CD8-positive, alpha-beta memory T cell (primary cell): ENCODE measurements at places on chromosomes 5 and 9. TPM values are rescaled to one million over a fixed set of nuclear protein-coding genes. Genes with fewer than 3 reads are reported as not detected.

DNA sequence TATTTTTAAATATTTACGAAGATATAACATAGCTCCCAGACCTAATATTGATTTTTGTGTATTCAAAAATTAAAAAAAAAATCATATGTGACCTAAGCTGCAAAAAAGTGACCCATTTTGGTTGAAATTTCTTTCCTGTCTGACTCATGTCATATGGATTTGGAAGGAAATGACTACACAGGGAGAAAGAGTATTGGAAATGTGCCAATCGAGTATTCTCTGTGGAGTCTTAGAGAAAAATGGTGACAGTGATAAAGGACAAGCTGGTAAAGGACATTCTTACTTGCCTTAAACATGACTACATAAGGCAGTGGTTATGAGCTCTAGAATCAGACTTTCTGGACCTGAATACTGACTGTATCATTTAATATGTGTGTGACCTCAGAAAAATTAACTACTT, 262.9 kb upstream of the PTPRD start:
- DNase-seq, result no peak

DNA sequence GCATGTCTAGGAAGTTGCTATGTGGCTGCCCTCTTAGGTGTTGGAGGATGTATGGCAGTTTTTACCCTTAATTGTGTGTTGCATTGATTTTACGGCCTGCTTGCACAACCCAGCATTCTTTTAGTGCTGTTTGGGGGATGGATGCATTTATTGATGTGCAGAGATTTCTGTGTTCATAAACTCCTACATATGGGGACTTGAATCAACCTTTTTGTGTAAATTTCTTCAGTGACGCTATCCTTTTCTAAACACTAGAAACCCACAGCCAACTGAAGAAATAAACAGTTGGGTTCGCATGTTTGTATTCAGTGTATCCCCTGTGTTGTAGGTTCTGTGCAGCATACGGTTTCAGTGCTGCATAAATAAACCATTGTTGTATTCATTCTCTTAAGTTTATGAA, 263.7 kb downstream of the RASEF start:
- no peak for DNase-seq

- no peak for DNase-seq
Observed at GRCh38 chr9:107866711-107867311, 377.2 kb upstream of the KLF4 start.

DNA sequence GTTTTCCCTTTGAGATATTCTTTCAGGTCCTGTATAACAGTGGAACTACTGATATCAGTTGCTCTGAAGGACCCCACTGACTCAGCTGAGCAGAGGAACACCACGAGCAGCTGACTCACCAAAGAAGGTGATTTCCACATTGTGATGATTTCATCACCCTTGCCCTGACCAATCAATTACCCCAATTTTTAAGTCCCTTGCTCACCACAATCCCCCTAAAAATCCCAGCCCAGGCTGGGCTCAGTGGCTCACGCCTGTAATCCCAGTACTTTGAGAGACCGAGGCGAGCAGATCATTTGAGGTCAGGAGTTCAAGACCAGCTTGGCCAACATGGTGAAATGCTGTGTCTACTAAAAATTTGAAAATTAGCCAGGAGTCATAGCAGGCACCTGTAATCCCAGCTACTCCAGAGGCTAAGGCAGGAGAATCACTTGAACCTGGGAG, 125.3 kb upstream of the ABCA1 start:
- DNase-seq, result no peak

GRCh38 chr9:122939601-122940000, 1.2 kb upstream of the RABGAP1 start:
- no peak for DNase-seq

- DNase-seq, result peak; percentile 34
Observed at GRCh38 chr5:170434966-170435605, 45.9 kb upstream of the KCNMB1 start.

GRCh38 chr9:38044706-38045105, 24.3 kb downstream of the SHB start:
- no peak for DNase-seq

DNA sequence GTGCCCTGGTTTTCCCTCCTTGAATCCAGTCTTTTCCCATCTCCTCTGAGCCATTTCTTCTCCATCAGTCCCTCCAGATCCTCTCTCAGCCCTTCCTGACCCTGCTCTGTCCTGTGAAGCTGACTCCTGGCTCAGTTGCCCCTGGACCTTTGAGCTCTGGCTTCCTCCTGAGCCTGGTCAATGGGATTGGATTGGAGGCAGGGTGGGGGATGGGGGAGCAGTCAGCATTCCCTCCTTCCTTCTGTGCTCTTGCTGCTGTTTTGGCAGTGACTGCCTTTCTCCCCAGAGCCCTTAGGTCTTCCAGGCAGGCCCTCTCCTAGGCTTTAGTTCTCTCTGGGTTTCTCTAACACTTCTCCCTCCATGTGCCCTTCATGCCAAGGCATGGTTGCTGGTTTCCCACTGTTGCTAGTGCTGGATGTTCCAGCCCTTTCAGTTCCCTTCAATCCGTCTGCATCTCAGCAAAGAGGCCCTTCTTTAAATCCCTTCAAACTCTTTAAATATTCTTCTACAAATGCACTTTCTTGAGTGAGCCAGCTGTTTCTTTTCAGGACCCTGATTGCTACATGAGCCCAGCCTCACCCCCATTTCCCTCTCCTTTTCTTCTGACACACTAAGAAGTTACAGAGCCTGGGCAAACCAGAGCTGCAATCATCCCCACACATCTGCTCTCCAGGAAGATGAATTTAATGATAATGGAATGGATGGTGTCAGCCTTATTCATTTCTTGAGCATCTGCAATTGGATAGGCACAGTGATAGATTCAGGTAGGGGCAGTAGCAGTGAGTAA, 2.2 kb downstream of the TNFSF15 start:
- DNase-seq, result no peak

GRCh38 chr9:107667231-107668070, 177.9 kb upstream of the KLF4 start:
- DNase-seq, result no peak

DNA sequence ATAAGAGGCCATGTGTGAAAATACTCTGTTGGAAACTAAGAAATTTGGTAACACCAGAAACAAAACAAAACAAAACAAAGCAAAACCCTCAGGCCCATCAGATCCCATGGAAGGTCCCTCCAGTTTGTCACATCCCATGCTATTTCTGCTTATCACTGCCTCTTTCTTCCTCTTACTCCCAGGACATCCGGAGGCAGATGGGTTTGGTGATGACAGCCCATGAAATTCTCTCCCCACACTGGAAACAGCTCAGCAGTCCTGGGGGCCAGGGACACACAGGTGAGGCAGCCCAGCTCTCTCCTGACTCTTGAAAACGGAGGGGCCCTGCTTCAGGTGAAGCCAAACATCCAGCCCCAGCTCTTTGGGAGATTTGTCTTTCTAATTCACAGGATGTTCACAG, 63.2 kb downstream of the NRG2 start:
- DNase-seq, result no peak

- no peak for DNase-seq
Observed at GRCh38 chr9:86035827-86036440, 63.4 kb downstream of the GOLM1 start.

- no peak for DNase-seq
Observed at GRCh38 chr9:76910861-76911260, 4.9 kb upstream of the PRUNE2 start.

The SH3RF2 gene
- not detected for total RNA-seq

The UBE2QL1 gene
- total RNA-seq, result not detected

The BASP1 gene
- 0.49 TPM for total RNA-seq

The TMEM141 gene
- 50.6 TPM for total RNA-seq

The IL33 gene
- total RNA-seq, result not detected

The ERCC8 gene
- total RNA-seq, result 14.4 TPM

The PRKAA1 gene
- 79.4 TPM for total RNA-seq

The OGN gene
- total RNA-seq, result not detected

The LOX gene
- total RNA-seq, result not detected

The RANBP17 gene
- total RNA-seq, result not detected
